ENCODE measurements at places on chromosomes 6 and 20.

GRCh38 chr20:41330941-41331340 lies 9.7 kb upstream of the LPIN3 start:
- no peak for DNase-seq

DNA sequence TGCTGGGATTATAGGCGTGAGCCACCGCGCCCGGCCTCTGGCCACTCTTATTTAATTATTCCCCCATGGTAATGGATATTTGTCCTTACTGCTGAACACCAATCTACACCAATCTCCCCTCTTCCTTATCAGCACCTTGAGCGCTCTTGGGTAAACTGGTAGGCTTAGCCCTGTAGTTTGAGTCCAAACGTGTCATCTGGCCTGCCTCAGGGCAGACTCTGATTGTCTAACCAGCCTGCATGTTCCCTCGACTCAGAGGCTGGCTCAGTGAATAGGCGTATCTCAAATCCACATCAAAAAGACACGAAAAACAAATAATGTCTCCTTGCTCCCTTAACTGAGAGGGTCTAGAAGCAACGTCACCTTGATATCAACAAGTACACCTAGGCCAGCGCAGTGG lies 260.9 kb downstream of the TFAP2C start:
- no peak for DNase-seq

GRCh38 chr6:135743476-135743875 lies 108.0 kb upstream of the PDE7B start:
- no peak for DNase-seq

DNA sequence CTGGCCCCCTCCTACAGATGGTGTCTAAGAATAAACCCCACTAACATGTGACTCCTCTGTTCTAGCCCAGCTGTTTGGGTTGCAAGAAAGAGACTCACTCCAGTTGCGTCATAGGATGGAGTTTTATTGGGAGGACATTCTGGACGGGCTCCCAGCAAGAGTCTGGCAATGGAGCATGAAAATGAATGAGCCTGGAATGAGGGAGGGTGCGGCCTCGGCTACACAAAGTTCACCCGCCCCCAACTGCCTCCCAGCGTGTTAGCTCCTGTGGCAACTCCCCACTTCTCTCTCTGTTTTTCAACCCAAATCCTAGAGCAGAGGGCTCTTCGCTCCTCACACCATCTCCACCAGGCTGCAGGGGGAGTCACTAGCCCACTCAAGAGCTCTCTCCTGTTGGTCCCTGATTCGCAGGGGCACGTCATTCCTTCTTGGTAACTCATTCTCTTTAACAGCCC lies 5.1 kb upstream of the ADAM33 start:
- no peak for DNase-seq

- no peak for DNase-seq
Observed at GRCh38 chr20:45813006-45813340, 529 bp downstream of the UBE2C start.

GRCh38 chr20:53795170-53795569 lies 201.5 kb upstream of the ZNF217 start:
- no peak for DNase-seq

GRCh38 chr6:170402318-170403040 lies 95.9 kb downstream of the FAM120B start:
- DNase-seq: no peak

GRCh38 chr6:140499607-140500006 lies 1125.2 kb upstream of the CITED2 start:
- DNase-seq: no peak

- no peak for DNase-seq
Observed at GRCh38 chr6:6458172-6458571, 130.3 kb upstream of the LY86 start.

GRCh38 chr6:43097098-43097489 lies 21.0 kb downstream of the PTK7 start:
- peak; percentile 35 for DNase-seq

- no peak for DNase-seq
Observed at GRCh38 chr6:121438869-121439268, 3.4 kb downstream of the GJA1 start.

GRCh38 chr6:15888798-15889772 lies 226.3 kb upstream of the DTNBP1 start:
- no peak for DNase-seq

DNA sequence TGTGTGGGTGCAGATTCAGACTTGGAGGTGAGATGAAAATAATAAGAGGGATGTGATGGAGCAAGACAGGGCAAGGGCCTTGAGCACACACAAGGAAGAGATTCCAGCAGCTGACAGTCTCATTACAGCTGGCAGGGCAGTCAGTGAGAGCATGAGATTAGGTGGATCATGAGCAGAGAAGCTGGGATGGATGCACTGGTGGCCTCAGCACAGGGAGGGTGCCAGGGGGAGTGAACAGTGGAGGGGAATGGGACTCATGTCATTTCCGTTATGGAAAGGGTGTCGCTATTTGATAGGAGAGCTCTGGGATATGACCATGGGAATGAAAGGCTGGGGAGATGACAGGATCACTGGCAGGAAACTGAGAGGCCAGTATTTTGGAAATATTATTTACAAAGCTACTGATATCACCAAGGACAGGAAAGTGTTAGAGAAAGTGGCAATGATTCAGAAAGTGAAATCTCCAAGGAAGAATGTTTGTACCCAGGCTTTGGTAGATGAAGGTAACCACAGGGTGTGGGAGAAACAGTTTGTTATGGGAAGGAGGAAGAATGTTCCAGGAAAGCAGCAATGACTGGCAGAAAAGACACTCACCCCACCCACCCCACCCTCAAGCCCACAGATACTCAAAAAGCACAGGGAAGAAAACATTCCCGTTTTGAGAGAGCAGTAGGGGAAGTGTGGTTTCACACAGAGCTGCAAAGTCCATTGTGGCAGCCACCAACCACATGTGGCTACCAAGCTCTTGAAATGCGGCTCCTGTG lies 214.7 kb upstream of the PROKR2 start:
- DNase-seq: no peak

- no peak for DNase-seq
Observed at GRCh38 chr6:5645328-5646290, 361.1 kb downstream of the NRN1 start.

DNA sequence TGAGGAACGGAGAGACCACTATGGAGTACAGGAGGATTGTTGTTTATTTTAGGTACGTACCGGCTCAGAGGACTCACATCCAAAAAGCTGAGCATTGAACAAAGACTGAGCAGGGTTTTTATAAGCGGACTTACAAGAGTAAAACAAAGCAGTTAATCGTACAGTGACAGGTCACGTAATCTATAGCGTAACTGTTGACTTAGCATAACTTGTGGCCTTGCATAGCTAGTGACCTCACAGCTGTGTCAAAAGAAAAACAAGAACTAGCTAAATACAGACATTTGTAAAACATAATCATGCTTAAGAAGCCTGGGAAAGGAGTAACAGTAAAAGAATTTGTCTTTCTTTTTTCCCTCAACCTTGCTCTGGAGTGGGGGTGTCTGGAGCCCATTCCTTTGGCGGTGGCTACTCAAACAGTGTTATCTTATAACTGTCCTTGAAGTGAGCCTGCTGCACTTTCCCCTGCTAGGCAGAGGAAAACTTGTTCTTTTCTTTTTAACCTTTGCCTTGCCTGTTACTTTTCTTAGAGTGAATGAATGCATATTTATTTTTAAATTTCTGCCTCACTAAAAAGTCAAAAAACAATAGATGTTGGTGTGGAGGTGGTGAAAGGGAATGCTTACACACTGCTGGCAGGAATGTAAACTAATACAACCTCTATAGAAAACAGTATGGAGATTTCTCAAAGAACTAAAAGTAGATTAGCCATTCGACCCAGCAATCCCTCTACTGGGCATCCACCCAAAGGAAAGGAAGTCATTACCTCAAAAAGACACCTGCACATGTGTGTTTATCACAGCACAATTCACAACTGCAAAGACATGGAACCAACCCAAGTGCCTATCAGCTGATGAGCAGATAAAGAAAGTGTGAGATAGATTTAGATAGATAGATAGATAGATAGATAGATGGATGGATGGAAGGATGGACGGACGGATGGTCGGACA lies 109.0 kb downstream of the TAF4 start:
- DNase-seq: no peak

- no peak for DNase-seq
Observed at GRCh38 chr20:58705208-58705926, 12.8 kb downstream of the NPEPL1 start.

GRCh38 chr20:57468523-57469417 lies 56.2 kb downstream of the CTCFL start:
- peak; percentile 89 for DNase-seq

GRCh38 chr20:32837157-32837556 lies 17.4 kb downstream of the MAPRE1 start:
- no peak for DNase-seq

GRCh38 chr20:46990596-46991104 lies 96.0 kb downstream of the EYA2 start:
- no peak for DNase-seq

- peak; percentile 76 for DNase-seq
Observed at GRCh38 chr20:49508435-49509199, 26.1 kb upstream of the KCNB1 start.

DNA sequence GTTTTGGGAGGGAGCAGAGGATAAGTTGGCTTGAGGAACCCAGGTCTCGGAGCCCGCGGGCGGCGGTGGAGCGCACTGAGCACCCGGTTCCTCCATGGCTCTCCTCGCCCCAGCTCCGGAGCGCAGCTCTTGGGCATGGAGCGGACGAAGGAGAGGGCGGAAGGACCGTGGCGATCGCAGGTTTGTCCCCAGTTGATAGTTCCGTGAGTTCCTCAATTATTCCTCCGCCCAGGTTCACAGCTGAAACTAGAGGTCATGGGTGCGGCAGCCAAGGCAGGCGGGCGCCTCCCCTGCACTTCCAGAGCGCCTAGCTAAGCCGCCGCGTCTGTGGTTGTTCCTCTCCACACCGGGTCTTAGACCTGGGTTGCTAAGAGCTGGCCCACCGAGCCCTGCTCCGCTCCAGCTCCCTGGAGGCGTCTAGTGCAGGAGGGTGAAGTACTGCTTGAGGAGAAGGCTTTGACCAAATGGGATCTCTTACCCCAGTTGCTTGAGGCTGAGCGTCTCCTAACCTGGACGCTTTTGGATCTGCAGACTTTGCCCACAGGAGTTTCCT lies at the start of gene HTR1B:
Gene HTR1B (minus strand): TSS at position 184 of the 553 bp plus-strand sequence. CDS start 88 bp downstream, at position 96.
- DNase-seq: no peak

DNA sequence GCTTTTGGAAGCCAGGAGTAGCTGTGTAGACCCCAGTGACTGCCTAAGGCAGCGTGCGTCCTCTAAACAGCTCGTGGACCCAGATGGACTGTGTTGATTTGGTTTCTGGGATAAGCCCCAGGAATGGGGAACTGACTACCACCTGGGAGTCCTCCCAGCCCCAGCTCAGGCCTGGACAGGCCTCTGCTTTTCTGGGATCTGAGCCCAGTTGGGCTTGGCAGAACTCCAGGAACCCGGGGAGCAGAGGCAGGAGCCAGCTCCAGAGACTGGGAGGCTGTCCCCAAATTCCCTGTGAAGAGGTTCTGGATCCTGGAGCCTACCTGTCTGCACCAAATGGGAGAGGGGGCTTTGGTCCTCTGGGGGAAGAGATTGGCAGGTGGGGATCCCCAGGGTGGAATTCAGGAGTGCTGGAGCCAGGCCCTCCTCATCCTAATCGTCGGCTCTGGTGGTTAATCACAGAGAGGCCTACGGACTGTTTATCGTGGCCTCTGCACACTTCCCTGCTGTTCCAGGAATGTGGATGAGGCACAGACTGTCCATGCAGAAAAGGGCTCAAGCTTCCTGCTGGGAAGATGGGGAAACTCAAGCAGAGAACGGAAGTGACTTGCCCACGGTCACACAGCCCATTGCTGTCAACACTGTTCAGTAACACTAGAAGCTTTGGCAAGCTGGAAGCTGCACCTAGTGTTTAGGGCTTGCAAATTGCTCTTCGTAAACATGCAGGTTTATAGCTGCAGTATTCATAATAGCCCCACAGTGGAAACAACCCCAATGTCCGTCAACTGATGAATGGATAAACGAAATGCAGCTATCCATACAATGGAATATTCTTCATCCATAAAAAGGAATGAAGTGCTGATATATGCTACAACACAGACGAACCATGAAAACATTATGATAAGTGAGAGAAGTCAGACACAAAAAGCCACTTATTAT lies 100.6 kb downstream of the KCNB1 start:
- no peak for DNase-seq

GRCh38 chr20:41135187-41135887 lies 2.0 kb upstream of the PLCG1 start:
- DNase-seq: peak; percentile 78

Measured in NAMALWA (cell line).